Nephron progenitor cell (in vitro differentiated cells): ENCODE measurements at places on chromosomes 7 and 10.

- no peak for DNase-seq
These were observed 18.1 kb downstream of the MINDY4 start for GRCh38 chr7:30789334-30789711.

DNA sequence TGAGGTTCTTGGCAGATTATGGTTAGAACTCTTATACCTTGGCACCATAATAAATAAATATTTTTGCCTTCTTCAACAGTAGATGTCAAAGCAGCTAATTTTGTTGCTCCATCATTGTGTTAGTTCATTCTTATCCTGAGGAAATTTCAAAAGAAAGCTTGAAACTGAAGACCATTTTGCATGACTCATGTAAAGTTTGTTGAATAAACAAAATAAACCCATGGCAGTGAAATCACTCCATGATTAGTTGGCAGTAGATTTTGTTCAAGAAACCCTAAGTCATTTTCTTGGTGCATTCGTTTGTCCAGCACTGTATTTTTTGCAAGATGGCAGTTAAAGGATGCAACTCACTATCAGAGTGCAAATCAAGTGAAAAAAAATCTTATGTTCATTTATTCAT lies 91.6 kb downstream of the HECW1 start:
- DNase-seq: no peak

DNA sequence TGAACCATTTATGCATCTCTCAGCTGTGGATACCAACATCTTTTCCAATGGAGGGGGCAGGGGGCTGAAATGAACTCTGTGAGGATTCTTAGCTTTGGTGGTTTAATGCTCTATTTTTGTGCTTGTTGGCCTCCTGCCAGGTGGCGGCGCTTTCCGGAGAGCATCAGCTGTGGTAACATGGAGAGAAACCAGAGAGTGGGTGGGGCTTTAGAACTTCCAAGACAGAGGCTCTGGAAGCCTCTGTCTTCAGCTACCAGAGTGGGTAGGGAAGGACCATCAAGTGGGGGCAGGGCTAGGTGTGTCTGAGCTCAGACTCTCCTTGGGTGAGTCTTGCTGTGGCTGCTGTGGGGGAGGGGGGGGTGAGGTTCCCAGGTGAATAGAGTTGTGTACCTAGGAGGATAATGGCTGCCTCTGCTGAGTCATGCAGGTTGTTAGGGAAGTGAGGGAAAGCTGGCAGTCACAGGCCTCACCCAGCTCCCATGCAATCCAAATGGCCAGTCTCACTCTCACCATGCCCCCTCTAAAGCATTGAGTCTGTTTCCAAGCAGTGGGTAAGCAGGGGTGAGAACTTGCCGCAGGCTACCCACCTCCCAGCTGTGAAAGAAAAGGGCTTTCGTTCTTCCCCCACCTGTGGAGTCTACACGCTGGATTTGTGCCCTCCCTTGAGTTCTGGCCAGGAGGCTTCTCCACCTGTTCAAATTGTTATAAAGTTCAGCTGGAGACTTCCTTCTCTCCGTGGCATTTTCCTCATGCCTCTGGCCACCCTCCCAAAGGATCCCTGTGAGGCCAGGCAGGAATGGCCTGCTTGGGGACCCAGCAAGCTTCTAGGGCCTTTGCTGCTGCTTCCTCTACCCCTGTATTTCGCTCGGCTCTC lies 527.0 kb downstream of the NEBL start:
- DNase-seq: no peak

GRCh38 chr10:95327367-95327766 lies 36.6 kb upstream of the PDLIM1 start:
- no peak for DNase-seq

GRCh38 chr10:4483811-4484210 lies 342.2 kb upstream of the AKR1E2 start:
- no peak for DNase-seq

GRCh38 chr7:47253650-47254080 lies 328.2 kb downstream of the TNS3 start:
- peak; percentile 12 for DNase-seq

- DNase-seq: no peak
These were observed 90.4 kb downstream of the OSBPL3 start for GRCh38 chr7:24889611-24890010.

GRCh38 chr10:33117816-33118215 lies 159.8 kb upstream of the ITGB1 start:
- no peak for DNase-seq

GRCh38 chr7:96004578-96004977 lies 232.2 kb downstream of the DYNC1I1 start:
- no peak for DNase-seq

GRCh38 chr10:3364768-3365480 lies 192.3 kb upstream of the PITRM1 start:
- no peak for DNase-seq

- DNase-seq: no peak
These were observed 45.1 kb downstream of the TMEM60 start for GRCh38 chr7:77753173-77753572.

DNA sequence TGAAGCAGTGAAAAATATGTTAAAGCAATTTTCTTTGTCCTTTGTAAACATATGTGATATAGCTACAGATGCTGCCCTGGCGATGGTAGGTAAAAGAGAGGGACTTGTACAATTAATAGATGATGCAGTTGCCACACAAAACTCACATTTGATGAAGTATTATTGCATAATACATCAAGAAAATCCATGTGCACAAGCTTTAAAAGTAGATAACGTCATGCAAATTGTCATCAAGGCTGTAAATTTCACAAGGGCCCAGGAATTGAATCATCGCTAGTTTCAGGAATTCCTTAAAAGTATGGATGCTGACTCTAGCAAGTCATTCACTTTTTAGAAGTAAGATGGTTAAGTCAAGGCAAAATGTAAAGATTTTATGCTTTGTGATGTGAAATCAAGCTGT lies 10.0 kb downstream of the CYP3A5 start:
- no peak for DNase-seq

DNA sequence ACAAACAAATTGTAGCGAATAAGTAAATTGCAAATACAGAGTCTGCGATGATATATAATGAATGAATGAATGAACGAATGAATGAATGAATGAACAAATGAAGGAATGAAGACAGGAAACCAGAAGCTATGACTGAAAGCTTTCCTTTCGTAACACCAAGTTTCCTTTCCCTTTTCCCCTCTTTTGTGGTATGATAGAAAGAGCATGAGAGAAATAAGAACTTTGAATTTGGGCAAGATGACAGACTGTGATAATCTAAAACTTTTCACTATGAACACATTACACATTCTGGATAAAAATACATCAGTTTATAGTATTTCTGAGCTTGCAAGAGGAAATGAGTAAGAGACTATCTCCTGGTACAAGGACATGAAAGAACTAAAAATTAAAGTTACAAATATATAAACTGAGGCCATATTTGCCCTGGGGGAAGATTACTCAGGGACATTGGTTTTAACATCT lies 8.4 kb upstream of the UCN3 start:
- no peak for DNase-seq

- DNase-seq: no peak
These were observed 124.8 kb downstream of the TCERG1L start for GRCh38 chr10:131186547-131187253.

GRCh38 chr7:7201578-7202374 lies 19.4 kb downstream of the C1GALT1 start:
- DNase-seq: peak; percentile 16

DNA sequence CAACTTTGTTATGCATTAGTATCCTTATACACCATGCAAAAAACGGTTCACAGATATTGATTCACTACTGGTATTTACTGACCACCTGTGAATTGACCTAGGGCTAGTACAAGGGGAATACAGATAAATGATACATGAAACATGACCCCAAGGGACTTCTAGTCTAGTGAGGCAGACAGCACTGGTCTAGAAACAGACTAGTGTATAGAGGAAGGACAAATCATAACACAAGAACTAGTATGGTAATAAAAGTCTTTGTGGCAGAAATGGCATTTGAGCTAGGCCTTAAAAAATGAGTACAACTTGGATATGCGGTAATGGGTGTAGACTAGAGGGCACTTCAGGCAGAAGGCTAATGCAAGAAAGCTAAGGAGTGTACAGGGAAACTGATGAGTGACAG lies 86.6 kb downstream of the SLC25A13 start:
- no peak for DNase-seq

DNA sequence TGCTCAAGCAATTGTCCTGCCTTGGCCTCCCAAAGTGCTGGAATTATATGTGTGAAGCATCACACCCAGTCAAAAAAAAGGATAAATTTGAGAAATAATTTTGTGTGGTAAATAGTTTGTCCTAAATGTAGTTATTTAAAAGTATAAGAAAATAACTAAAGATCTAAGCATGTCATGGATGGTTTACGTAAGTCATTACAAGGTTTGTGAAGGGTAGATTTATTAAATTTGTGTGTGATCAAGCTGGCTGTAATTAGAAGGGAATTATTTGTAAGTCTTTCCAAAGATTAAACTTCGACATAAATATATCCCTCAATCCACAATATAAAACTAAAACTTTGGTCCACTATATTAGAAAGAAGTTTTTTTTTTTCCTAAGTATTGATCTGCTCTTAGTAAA lies 28.6 kb downstream of the ORC5 start:
- DNase-seq: no peak

DNA sequence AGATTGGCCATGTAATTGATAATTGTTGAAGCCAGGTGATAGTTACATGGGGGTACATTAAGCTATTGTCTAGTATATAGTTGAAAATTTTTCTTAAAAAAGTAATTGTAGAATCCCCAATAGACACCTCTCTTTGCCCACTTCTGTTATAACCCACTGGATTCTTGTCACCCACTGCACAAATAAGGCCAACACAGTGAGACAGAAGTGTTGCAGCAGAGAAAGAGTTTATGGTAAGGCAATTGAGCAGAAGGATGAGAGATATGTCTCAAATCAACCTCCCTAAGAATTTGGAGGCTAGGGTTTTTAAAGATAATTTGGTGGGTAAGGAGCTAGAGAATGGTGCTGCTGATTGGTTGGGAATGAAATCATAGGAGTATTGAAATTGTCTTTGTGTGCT lies 270.3 kb upstream of the TAC1 start:
- no peak for DNase-seq

GRCh38 chr7:94655848-94656657 lies at the start of gene SGCE:
Gene SGCE (minus strand): TSS chr7:94656133. CDS start chr7:94656098, 35 bp downstream.
- peak; percentile 84 for DNase-seq

GRCh38 chr10:33087922-33088321 lies 129.9 kb upstream of the ITGB1 start:
- DNase-seq: no peak

- no peak for DNase-seq
These were observed 175.0 kb upstream of the NPY start for GRCh38 chr7:24108906-24109376.

DNA sequence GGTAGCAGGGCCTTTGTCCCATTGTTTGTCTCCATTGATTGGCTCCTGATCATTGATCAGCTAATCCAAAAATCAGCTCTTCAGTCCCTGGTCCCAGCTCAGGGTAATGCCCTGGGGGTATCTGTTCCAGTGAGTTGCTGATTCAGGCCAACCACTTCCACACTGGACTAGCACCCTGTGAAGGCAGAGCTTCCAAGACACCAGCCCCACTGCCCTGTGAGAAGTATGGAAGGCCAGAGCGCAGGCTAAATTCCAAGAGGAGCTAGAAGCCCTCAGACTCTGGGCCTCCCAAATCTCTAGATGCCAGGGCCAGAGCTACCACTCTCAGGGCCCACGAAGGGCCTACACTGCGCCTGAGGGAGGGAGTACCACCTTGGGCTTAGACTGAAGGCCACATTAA lies 10.4 kb downstream of the TMEM72 start:
- DNase-seq: no peak

- DNase-seq: peak; percentile 54
These were observed 20.4 kb downstream of the SH2B2 start for GRCh38 chr7:102306916-102307677.

DNA sequence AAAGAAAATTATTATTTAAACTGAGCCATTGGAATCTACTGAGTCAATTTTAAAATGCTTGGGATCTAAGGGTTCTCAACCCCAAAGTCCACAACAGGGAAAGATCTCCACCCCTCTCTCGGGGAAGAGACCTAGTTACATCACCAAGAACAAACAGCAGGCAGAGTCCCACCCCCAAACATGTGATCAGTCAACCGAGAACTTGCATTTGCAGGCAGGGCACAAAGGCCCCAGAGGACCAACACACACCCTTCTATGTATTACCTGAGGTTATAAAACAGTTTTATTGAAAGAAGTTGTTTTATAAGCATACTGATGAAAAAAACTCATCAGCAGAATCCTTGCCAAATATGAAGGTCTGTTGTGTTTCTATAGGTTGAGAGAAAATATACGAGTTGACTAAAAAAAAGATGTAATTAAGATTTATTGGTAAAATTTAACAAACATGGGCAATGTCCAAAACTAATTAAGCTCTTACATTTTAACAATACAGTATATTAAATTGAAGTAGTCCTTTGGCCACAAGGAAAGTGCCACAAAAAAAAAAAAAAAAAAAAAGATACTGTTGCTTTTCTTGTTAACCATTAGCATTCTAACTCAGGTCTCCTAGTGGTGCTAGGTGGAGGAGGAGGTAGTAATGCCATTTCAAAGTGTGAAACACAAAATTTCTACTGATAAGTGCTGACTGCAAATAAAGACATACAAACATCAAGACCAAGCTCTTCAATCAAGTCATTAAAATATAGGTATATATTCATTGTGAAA lies 975 bp upstream of the USP54 start:
- peak; percentile 56 for DNase-seq

- no peak for DNase-seq
These were observed 208.0 kb downstream of the GALNT17 start for GRCh38 chr7:71339924-71340323.

DNA sequence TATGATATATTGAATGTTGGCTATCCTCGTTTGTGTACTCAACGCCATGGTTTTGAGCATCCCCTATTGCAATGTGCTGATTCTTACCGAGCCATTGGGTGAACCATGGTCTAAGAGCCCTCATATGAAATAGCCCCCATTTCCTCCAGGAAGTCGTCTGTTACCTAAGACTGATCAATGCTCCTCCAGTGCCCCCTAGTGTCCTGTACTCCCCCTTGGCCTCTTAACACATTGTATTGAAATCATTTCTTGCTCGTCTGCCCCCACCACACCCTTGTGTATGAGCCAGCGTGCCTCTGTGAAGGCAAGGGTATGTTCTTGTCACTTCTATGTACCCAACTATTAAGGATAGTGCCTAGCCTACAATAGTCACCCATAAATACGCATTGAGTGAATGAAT lies 11.2 kb upstream of the SLC35B4 start:
- DNase-seq: peak; percentile 53

- DNase-seq: no peak
These were observed 37.5 kb downstream of the DENND11 start for GRCh38 chr7:141664450-141664849.

- no peak for DNase-seq
These were observed 35.8 kb downstream of the HECW1 start for GRCh38 chr7:43148161-43148731.

GRCh38 chr7:43764807-43765491 lies 6.5 kb downstream of the BLVRA start:
- DNase-seq: no peak

- no peak for DNase-seq
These were observed 34.9 kb upstream of the TMEM248 start for GRCh38 chr7:66886152-66886551.

GRCh38 chr10:49094646-49095045 lies 20.7 kb downstream of the VSTM4 start:
- DNase-seq: no peak
